Stimulated activated CD8-positive, alpha-beta memory T cell treated with anti-CD3 and anti-CD28 coated beads, Interleukin-15, amount 100 ng/mL, for 1 hour (primary cell): ENCODE measurements at places on chromosomes 5 and 9.

DNA sequence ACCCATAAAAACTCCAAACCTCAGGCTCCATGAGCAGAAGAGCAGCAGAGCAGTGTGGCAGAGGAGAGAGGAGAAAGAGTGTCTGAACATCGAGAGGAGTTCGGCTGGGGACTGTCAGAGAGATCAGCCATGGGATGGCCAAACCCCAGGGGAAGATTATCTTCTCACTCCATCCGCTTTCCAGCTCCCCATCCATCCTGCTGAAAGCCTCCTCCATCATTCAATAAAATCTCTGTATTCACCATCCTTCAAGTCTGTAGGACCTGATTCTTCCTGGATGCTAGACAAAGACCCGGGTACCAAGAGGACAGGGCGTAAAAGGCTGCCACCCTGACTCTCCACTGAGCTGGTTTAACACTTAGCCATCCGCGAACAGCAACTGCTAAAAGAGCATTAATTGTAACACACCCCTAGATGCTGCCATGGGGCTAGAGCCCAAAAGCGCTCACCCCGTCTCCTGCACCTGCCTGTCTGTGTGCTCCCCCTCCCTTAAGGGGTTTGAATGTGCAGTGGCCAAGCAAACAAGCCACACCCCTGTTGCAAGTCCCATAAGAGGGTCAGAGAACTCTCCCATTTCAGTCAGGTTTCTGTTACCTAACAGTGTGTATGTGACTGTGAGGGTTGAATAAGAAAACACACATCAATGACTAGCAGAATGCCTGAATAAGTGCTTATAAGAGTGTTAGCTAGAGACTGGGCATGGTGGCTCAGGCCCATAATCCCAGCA is 13.9 kb upstream of the SELENOP start:
- DNase-seq: no peak

DNA sequence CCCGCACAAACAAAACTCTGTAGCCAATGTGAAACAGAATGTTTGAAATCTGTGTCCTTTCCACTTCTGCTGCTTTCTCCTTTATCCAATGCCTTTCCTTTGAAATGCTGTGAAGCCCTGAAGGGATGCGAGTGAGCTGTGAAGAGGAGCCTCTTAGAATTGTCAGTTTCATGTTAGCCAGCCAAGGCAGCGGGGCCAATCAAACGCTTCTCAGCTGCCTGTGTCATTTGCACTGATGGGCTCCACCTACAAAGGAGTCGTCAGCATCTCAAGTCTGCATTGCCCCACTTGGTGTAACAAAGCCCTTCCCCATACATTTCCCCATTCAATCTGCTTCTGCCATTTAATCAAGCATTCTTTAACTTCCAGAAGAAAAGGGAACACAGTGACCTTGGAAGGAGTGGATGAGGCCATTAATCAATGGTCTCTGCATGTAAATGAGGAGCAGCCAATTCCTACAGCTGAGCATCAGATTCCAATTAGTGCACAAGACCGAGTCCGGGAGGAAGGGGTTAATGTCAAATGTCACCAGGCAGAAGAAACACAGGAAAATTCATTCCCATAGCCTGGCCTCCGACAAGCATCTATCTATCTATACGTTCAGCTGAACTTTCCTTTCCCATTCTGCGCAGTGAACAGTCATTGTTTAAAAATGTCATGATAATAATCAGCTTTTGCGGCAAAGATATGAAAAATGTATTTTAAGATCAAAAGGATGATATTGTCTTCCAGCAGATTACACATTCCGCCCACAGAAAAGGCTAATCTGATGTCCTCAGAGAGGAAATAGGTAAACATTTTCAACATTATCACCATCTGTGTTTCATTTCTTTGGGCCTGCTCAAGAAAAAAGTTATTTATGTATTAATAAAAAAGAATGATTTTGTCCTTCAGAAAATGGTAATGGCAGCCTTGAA is 154.6 kb downstream of the FSTL4 start:
- DNase-seq: no peak

GRCh38 chr5:136221340-136221739 is 28.4 kb upstream of the SMIM32 start:
- no peak for DNase-seq

- no peak for DNase-seq
These were observed 1.9 kb downstream of the RASEF start for GRCh38 chr9:83061036-83061435.

GRCh38 chr9:83029531-83030137 is 33.3 kb downstream of the RASEF start:
- no peak for DNase-seq

- DNase-seq: no peak
These were observed 2.0 kb downstream of the LIFR start for GRCh38 chr5:38554403-38554802.

DNA sequence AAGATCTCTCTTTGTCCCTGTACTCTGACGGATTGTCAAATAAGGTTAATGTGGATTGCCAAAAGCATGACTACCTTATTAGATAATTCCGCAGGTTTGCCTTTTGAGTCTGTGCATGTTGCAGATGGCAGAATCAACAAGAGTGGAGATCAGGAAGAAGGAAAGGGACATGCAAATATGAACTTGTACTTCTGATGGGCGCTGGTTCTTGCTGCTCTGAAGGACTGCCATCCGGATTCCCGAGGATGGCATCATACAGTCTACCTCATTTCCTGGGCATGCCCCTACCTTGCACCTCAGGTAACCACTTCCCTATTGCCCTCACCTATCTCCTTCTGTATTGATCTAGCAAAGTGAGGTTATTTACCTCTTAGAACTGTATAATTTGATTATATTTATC is 504.2 kb downstream of the ACTL7B start:
- no peak for DNase-seq

- DNase-seq: no peak
These were observed 169.2 kb upstream of the TARS1 start for GRCh38 chr5:33271606-33272005.

DNA sequence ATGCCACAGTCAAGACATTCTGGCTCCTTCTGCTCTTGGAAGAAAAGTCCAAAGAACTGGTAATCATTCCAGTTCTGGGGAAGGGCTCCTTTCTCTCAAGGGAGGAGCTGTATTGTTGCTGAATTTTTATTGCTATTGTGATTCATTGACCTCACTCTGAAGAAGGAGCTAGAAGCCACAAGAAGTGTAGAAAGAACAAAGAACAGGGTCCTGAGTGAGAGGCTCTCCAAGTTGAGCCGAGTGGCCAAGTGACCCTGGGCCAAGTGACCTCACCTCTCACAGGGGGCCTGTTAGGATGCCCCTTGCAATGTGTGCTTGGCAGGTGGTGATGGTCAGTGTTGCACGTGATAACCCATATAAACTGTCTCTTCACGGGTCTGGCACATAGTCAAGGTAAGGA is 173.3 kb downstream of the FGF18 start:
- no peak for DNase-seq
